ENCODE measurements at places on chromosomes 13 and 19.

DNA sequence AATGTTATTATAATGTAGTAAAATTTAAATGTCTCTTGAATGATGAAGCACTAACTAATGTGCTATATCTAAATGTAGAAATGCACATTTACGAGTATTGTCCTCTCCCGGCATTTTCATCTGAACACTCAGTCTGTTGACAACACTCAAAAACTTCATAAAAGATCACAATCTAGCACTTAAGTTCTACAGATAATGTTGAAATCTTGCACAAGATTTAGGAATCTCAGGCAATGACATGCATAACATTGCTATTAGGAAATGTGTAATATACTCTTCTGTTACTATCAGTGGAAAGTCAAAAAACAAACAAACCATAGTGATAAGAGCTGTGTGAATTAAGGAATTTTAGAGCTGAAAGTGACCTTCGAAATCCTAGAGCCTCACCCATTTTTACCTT, 37.5 kb upstream of the XPO4 start:
- DNase-seq = no peak

GRCh38 chr13:66098931-66099628, 1131.1 kb downstream of the PCDH9 start:
- no peak for DNase-seq

GRCh38 chr19:33000510-33000909, 28.5 kb downstream of the FAAP24 start:
- DNase-seq = no peak

GRCh38 chr19:13068085-13068846, 34.4 kb downstream of the LYL1 start:
- no peak for DNase-seq

GRCh38 chr19:4441994-4442818, 15.4 kb downstream of the UBXN6 start:
- DNase-seq = no peak

DNA sequence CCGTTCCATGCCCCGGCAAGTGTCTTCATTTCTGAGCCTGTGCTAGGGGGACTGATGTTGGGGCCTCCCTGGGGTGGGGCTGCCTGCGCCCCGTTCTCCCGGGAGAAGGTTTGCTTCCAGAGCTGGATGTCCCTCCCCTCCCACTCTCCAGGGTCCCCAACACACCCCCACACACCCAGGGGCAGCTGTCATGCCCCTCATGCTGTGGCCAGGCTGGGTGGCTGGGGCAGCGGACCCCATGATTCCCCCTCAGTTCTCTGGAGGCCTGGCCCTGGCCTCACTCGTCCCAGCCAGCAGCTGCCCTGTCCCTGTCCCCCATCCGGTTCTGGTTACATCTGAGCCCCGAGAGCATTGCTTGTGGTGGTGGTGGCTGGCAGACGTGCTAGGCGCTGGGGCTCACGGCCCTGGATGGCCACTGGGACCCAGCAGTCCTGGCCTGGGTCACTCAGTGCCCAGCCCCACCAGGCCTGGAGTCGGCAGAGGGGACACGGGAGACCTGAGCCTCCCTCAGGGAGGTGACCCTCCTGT, 184.8 kb downstream of the KDM4B start:
- DNase-seq = no peak

DNA sequence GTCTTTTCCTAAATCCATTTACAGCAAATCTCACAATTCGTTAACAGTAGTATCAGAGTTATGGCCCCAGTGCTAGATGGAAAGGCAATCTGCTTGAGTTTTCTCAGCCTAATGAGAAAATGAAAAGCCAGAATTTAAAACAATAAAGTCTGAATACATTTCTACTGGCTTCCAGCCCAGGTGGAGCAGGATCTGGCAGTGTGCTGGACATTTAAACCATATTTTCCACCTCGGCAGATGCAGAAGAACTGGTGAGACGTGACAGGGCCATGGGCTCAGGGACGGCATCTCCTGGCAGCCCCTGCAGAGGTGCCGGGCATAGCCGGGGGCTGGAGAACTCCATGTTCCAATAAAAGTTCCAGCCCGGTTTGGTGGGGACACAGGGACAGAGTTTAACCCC, 7.1 kb downstream of the SMIM7 start:
- DNase-seq = no peak

- no peak for DNase-seq
These were observed 16.9 kb upstream of the BTBD2 start for GRCh38 chr19:2032296-2032941.

GRCh38 chr13:51644654-51645053, 60.4 kb downstream of the WDFY2 start:
- DNase-seq = no peak

- DNase-seq = no peak
These were observed 223.4 kb downstream of the SPRY2 start for GRCh38 chr13:80117515-80117914.

DNA sequence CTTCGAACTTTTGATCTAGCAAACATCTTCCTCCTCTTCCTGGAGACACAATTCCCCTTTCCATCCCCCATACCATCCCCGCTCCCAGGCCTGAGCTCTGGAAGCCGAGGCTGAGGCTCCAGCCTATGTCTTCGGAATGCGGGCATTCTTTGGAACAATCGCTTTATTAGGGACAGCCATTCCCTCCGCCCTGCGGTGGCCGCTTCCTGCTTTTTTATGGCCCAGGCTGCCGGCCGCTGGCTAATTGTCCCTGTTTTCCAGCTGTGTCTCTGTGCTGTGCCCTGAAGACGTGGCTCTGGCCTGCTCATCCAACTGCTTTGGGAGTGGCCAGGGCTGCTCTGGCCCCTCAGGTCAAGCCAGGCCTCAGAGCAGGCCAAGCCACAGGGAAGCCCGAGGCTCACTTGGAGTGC, 2.1 kb upstream of the CDX2 start:
- no peak for DNase-seq

DNA sequence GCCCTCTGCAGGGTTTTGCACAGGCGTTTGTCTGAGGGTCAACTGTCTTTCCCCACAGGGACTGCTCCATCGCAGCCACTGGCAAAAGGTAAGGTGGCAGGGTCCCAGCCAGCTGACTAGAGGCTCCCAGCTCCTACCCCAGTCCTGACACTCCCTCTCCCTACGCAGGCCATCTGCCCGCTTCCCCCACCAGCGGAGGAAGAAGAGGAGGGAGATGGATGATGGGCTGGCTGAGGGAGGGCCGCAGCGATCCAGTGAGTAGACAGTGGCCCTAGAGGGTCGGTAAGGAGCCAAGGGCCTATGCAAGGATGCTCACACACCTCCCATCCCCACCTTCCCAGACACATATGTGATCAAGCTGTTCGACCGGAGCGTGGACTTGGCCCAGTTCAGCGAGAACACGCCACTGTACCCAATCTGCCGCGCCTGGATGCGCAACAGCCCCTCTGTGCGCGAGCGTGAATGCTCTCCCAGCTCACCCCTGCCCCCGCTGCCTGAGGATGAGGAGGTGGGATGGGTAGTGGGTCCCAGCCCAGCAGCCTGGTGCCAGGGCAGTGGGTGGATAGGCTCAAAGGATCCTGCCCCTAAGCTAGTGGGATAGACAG, 4.0 kb downstream of the HSPB6 start:
- DNase-seq = no peak

- no peak for DNase-seq
These were observed 2.8 kb downstream of the SERTAD1 start for GRCh38 chr19:40422748-40423566.

- DNase-seq = no peak
These were observed 43.1 kb downstream of the RFXAP start for GRCh38 chr13:36862002-36862685.

- no peak for DNase-seq
These were observed 638.2 kb upstream of the SPRY2 start for GRCh38 chr13:80979035-80979641.

GRCh38 chr19:12769689-12770088, 5.7 kb downstream of the HOOK2 start:
- no peak for DNase-seq

DNA sequence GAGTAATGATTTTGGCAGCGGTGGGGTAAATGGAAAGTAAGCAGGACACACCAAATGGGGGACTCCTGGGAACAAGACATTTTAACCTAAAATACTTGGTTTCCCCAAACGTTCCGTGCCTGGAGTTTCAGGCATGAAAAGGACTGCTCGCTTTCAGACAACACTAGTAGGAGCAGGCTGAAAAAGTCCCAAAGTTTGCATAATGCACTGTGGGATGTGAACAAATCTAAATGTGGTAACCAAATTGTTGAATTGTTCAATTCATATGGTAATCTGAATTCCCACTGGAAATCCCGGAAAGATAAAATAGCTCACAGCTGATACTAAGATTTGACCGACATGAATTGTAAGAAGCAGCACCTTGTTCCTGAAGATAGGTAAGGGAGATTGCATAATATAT, 467.2 kb upstream of the ARGLU1 start:
- DNase-seq = no peak

DNA sequence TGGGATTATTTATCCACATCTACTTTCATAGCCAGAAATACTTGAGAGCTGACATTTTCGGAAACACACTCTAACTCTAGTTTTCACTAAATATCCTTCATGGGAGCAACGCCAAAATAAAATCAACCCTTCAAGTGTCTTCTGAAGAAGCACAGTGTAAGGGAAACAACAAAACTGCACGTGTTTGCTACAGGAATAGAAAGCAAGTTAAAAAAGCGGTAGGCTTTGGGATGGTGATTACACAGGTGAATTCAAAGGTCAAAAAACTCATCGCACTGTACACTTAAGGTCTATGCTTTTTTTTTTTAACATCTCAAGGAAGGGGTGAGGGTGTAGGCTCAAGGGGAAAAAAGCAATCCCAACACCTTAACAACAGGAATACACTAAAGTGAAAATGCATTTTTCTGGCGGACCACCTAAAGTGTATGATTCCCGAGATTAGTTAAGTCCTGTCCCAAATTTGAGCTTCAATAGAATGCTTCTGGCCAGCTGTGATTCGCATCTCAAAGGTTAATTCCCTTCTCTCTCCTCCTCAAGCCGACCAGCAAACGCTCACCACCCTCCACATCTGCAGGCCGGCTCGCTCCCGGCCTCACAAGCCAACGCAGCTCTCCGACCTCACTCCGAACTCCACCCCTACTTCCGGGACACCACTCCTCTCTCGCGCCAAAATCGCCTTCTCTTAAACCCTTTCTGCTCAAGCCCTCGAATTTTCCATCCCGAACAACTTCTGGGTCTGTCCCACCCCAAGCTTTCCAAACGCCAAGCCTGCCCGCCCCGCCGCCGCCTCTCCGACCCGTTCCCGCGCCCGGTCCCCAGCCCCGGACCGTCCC, 1.1 kb downstream of the ARGLU1 start:
- DNase-seq = no peak

DNA sequence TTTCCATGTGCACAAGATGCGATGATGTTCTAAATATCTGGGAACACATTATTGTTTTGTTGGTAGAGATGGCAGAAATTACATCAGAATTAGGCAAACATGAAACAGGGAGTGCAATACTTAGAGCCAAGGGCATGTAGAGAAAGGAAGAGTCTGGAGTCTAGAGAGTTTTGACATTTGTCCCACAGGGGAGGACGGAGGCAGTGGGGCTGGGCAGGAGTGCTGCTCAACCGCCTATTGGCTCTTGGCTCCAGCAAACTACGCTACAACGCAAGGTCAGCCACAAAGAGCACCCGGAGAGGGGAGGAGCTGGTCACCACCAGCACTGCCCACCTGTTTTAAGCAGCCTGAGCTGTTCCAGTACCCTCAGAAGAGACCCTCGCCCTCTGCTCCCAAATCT, 108.3 kb downstream of the ABCC4 start:
- DNase-seq = no peak

GRCh38 chr19:1183543-1184172, 9.6 kb upstream of the SBNO2 start:
- no peak for DNase-seq

GRCh38 chr19:38946229-38947010, 15.7 kb downstream of the MRPS12 start:
- no peak for DNase-seq

DNA sequence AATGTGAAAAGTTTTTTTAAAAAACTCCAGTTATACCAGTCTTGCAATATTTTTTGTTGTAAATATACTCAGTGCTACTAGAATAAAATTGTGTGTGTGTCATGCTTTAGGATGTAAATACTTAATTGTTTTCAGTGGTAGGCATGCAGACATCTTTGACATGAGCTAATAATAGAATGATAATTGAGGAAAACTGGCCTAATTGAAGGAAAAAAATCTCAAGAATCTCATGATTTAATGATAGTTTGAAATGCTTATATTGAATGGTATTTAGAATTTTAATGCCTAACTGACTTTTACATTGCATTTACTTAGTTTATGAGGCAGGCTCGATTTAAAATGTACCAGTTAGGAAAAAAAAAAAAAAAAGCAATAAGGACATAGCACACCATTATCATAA, 3.2 kb upstream of the MAB21L1 start:
- DNase-seq = no peak

- peak; percentile 64 for DNase-seq
These were observed 746 bp upstream of the ZNF345 start for GRCh38 chr19:36849701-36850558.

DNA sequence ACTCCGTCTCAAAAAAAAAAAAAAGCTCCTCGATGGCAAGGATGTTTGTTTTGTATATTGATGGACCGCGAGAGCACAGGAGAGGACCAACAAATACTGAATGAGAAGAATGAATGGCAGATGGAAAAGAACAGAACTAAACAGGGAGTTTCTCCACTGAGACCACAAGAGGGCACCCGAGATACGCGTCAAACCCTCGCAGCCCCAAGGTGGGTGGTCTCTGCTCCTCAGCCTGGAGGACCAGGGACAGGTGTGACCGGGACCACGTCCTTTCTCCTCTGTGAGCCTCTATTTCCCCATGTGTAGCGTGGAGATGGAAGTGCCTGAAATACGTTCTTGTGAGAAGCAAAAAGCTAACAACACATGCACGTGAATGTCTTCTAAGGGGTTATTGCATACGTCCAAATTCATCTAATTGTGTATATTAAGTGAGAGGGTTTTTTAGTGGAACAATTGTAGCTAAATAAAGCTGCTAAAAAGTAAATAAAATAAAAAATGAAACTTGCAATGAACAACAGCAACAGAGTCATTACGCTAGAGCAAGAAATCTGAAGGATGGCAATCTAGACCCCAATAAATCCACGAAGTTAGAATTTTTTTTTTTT, 8.3 kb upstream of the CDC42EP5 start:
- DNase-seq = no peak

DNA sequence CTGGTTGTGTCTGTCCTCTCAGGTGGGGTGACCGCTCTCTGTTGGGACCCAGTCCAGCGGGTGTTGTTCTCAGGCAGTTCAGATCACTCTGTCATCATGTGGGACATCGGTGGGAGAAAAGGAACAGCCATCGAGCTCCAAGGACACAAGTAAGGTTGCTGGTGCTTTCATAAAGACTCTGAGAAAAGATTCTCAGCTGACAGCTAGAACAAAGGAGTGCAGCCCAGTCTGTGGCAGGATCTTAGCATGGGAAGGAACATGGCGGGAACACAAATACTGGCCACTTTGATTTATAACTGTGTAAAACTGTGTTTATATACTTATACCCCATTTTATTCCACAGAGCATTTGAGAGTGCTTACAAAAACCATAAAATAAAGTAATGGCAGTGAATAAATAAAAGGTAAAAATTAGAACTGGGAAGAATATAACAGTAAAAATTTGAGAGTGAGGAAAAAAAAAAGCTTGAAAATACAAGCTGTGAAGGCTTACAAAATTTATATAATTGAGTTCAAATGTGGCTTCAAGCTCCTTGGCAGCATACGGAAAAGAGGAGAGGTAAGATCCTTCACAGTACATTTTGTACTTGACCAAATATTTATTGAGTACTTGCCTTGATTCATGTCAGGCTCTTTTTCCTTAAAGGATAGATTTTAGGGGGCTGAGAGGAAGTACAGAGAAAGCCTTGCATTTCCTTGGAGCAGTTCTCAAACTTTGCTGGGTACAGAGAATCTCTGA, 64.8 kb downstream of the DHRS12 start:
- no peak for DNase-seq

GRCh38 chr13:111949311-111949710, 117.6 kb upstream of the SOX1 start:
- no peak for DNase-seq

All from stimulated activated CD8-positive, alpha-beta memory T cell treated with anti-CD3 and anti-CD28 coated beads, Interleukin-2, amount 100 ng/mL, for 1 hour (primary cell).